ENCODE measurements at places on chromosomes 6 and 20. TPM values are rescaled to one million over a fixed set of nuclear protein-coding genes. Genes with fewer than 3 reads are reported as not detected.
A peak's percentile ranks its signal among the peaks of the same experiment; 100 is the strongest.

WFDC12 gene
- 0.68 TPM for total RNA-seq

CASS4 gene
- total RNA-seq = 1.1 TPM

GRCh38 chr6:5778317-5778857 is 228.3 kb downstream of the NRN1 start:
- H3K27me3 ChIP-seq = no peaks in the 10 kb centered on the region
- H3K4me3 ChIP-seq = no peak overlapping the region
- DNase-seq = no peak
- no peak overlapping the region for H3K27ac ChIP-seq
- H3K4me1 ChIP-seq = peaks cover 13% of the 10 kb centered on the region

DNA sequence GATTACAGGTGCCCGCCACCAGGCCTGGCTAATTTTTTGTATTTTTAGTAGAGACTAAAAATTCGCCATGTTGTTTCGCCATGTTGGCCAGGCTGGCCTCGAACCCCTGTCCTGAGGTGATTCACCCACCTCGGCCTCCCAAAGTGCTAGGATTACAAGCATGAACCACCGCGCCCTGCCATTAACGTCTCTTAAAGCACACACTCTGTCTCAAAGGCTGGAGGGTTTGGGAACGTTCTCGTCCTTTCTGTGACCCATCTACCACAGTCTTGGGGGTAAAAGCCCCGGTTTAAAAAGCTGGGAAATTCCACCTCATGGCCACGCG is 57.8 kb upstream of the ARID1B start:
- H3K4me3 ChIP-seq = peak overlapping the region; percentile 32
- peaks cover 31% of the 10 kb centered on the region for H3K4me1 ChIP-seq
- H3K27ac ChIP-seq = peak overlapping the region; percentile 96
- no peaks in the 10 kb centered on the region for H3K27me3 ChIP-seq
- H3K36me3 ChIP-seq = no peaks in the 10 kb centered on the region

- no peaks in the 10 kb centered on the region for H3K36me3 ChIP-seq
- H3K4me1 ChIP-seq = no peaks in the 10 kb centered on the region
- H3K4me3 ChIP-seq = no peak overlapping the region
- no peak overlapping the region for H3K27ac ChIP-seq
- DNase-seq = no peak
- H3K27me3 ChIP-seq = no peaks in the 10 kb centered on the region
Measured at GRCh38 chr6:127907960-127908640, 7.2 kb upstream of the THEMIS start.

- no peak for DNase-seq
- no peak overlapping the region for H3K27ac ChIP-seq
- no peaks in the 10 kb centered on the region for H3K36me3 ChIP-seq
- H3K4me1 ChIP-seq = peaks cover 5% of the 10 kb centered on the region
- no peak overlapping the region for H3K4me3 ChIP-seq
Measured at GRCh38 chr6:123808556-123808955, 4.9 kb downstream of the NKAIN2 start.

CST5 gene
- total RNA-seq = not detected

DNA sequence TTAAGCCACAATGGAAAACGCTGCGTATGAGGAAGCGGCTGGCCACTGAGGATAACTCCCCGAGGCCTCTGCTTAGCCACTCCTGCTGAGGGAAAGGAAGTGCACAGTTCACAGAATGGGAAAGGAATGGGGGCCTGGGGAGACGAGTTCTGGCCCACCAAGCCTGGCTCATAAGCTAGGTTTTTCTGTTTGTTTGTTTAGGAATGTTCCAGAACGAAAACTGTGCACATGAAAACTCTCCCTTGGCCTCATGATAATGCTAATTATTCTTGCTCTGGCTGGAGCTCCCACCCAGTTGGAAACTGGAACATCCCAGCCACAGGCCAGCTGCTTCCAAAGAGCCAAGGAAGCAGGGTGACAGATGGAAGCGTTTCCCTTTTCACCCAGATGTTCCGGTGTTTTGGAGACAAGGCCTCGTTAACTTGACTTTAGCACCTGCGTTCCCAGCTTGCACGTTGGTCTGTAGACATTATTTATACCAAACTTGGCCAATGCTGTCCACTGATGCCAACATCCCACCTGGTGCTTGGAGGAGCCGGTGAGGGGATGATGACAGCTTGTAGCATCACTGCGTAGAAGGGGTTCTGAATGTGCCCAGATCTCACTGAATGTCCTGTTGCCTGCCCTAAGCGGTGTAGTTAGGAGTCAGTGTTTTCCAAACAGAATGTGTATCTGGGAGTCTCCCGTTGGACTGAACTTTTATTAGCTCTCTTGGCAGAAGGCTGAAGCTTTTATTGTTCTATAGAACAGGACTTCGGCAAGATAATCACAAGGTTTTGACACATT is 34.5 kb downstream of the APCDD1L start:
- H3K27ac ChIP-seq = peak overlapping the region; percentile 59
- no peak for DNase-seq
- H3K4me3 ChIP-seq = no peak overlapping the region
- H3K4me1 ChIP-seq = peaks cover 6% of the 10 kb centered on the region
- no peaks in the 10 kb centered on the region for H3K36me3 ChIP-seq
- no peaks in the 10 kb centered on the region for H3K27me3 ChIP-seq

PMEPA1 gene
- 10.8 TPM for total RNA-seq

GRCh38 chr6:44169886-44170570 is 11.4 kb downstream of the CAPN11 start:
- peaks cover 9% of the 10 kb centered on the region for H3K4me1 ChIP-seq
- H3K4me3 ChIP-seq = no peak overlapping the region
- DNase-seq = peak; percentile 34
- H3K36me3 ChIP-seq = no peaks in the 10 kb centered on the region

ANKRD60 gene
- total RNA-seq = not detected

GRCh38 chr20:1166948-1167720 is 17.6 kb downstream of the TMEM74B start:
- DNase-seq = no peak
- H3K4me3 ChIP-seq = no peak overlapping the region
- H3K4me1 ChIP-seq = no peaks in the 10 kb centered on the region
- H3K27me3 ChIP-seq = no peaks in the 10 kb centered on the region
- H3K27ac ChIP-seq = no peak overlapping the region

DEFB132 gene
- not detected for total RNA-seq

- no peaks in the 10 kb centered on the region for H3K4me1 ChIP-seq
- H3K27ac ChIP-seq = no peak overlapping the region
- H3K36me3 ChIP-seq = no peaks in the 10 kb centered on the region
- no peak for DNase-seq
- no peaks in the 10 kb centered on the region for H3K27me3 ChIP-seq
- H3K4me3 ChIP-seq = no peak overlapping the region
Measured at GRCh38 chr6:92364948-92365541, 1054.3 kb downstream of the EPHA7 start.

DNA sequence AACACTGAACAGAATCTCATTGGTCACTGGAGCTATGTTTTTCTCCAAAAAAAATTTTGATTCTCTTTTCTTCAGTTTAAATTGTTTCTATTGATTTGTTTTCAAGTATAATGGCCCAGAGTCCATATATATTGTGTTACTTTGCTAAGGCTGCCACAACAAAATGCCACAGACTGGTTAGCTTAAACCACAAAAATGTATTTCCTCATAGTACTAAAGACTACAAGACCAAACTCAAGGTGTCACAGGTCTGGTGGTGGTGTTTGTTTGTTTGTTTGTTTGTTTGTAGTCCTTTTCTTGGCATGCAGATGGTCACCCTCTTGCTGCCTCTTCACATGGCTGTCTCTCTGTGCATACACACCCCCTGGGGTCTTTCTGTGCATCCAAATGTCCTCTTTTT is 34.0 kb downstream of the BMP5 start:
- H3K4me3 ChIP-seq = no peak overlapping the region
- H3K27ac ChIP-seq = no peak overlapping the region
- no peaks in the 10 kb centered on the region for H3K4me1 ChIP-seq
- H3K36me3 ChIP-seq = no peaks in the 10 kb centered on the region

- no peaks in the 10 kb centered on the region for H3K36me3 ChIP-seq
- peaks cover 27% of the 10 kb centered on the region for H3K4me1 ChIP-seq
- no peaks in the 10 kb centered on the region for H3K27me3 ChIP-seq
- no peak for DNase-seq
- no peak overlapping the region for H3K4me3 ChIP-seq
- no peak overlapping the region for H3K27ac ChIP-seq
Measured at GRCh38 chr20:37515876-37516275, 5.2 kb upstream of the NNAT start.

- no peaks in the 10 kb centered on the region for H3K36me3 ChIP-seq
- no peaks in the 10 kb centered on the region for H3K4me1 ChIP-seq
- H3K27ac ChIP-seq = no peak overlapping the region
Measured at GRCh38 chr6:99216959-99217358, 132.5 kb downstream of the FAXC start.

IRAK1BP1 gene
- total RNA-seq = 1.6 TPM

GRCh38 chr20:63354636-63355350 is 6.4 kb downstream of the CHRNA4 start:
- no peak overlapping the region for H3K27ac ChIP-seq
- DNase-seq = no peak
- H3K4me1 ChIP-seq = no peaks in the 10 kb centered on the region
- peaks cover 28% of the 10 kb centered on the region for H3K27me3 ChIP-seq

DNA sequence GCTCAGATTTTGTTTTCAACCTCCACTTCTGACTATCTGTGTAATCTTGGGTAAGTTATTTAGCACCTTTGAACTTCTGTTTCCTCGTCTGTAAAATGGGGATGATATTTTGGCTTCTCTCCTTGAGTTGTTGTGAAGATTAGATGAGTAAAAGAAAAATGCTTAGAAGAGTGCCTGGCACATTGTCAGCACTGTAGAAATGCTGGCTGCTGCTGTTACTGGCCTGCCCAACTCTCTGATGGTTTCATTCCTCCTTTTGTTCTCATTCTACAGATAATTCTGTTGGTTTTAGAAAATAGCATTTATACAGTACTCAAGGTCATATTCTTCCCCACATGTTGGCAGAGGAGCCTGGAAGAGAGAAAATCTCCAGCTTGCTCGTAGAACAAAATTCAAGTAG is 547.2 kb upstream of the JAG1 start:
- no peak overlapping the region for H3K27ac ChIP-seq
- H3K4me3 ChIP-seq = no peak overlapping the region
- no peaks in the 10 kb centered on the region for H3K36me3 ChIP-seq
- H3K4me1 ChIP-seq = no peaks in the 10 kb centered on the region
- DNase-seq = no peak

TNF gene
- total RNA-seq = 1.1 TPM

ZNF165 gene
- 1.1 TPM for total RNA-seq

- no peaks in the 10 kb centered on the region for H3K36me3 ChIP-seq
- DNase-seq = no peak
- H3K27ac ChIP-seq = peak overlapping the region; percentile 67
- no peak overlapping the region for H3K4me3 ChIP-seq
- H3K27me3 ChIP-seq = no peaks in the 10 kb centered on the region
Measured at GRCh38 chr20:48721324-48722001, 106.3 kb downstream of the PREX1 start.

DNA sequence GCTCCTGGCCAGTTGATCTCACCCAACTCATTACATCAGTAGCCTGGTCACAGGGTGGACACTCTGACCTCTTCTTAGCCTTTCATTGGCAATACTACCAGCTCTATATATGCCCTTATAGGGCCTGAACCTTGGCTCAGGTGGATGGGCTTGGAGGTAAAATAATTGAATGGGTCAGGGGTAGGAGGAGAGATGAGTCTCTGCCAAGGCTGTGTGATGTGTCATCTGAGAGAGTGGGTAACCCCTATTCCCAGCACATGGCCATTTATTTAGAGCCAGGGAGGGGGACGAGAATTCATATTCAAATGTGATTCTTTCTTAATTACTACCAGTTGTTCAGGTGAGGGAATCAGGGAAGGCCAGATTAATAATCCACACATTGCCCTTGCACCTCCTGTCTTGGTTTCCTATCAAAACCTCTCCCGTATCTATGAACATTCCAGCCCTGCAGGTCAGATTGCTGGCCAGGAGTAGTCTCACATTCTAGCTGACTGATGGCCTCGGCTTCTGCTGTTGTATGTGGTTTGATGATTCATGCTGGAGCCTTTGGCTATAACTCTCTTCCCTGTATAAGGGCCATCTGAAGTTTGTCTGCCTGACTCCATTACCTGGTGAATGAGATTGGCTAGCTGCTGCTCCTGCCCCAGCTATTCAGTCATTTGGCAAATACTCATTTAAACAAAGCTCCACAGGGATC is 13.4 kb downstream of the C20orf173 start:
- H3K4me3 ChIP-seq = no peak overlapping the region
- no peaks in the 10 kb centered on the region for H3K27me3 ChIP-seq
- no peak for DNase-seq

GRCh38 chr6:98976674-98977385 is 29.1 kb upstream of the FBXL4 start:
- H3K36me3 ChIP-seq = no peaks in the 10 kb centered on the region
- no peak for DNase-seq
- no peaks in the 10 kb centered on the region for H3K4me1 ChIP-seq

- no peaks in the 10 kb centered on the region for H3K4me1 ChIP-seq
- H3K36me3 ChIP-seq = no peaks in the 10 kb centered on the region
- peaks cover 7% of the 10 kb centered on the region for H3K27me3 ChIP-seq
- no peak overlapping the region for H3K27ac ChIP-seq
- DNase-seq = peak; percentile 23
Measured at GRCh38 chr6:33856655-33857054, 52.9 kb upstream of the MLN start.

All from transverse colon (tissue), 4 donors.